Activated CD4-positive, alpha-beta T cell treated with anti-CD3 and anti-CD28 coated beads, Interleukin-2, amount 50 U/mL, for 4 hours (primary cell): ENCODE measurements at places on chromosomes 1 and 21.

DNA sequence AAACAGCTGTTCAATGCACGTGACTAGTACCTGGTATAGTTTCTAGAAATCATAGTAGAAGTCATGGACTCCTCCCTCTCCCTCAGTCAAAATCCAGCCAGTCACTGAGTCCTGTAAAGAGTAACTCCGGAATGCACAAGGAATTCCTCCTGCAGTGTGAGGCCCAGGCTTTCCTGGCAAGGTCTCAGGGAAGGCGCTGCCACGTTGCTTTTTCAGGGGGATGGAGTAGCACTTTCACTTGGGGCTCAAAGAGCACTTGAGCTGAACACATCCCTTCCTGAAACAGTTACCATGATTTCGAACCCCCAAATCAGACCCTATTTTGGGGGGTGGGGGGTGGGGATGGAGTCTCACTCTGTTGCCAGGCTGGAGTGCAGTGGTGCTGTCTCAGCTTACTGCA lies 26.4 kb upstream of the LRRC8D start:
- no peak for DNase-seq

- DNase-seq = no peak
Observed at GRCh38 chr21:14448784-14449183, 65.8 kb upstream of the HSPA13 start.

DNA sequence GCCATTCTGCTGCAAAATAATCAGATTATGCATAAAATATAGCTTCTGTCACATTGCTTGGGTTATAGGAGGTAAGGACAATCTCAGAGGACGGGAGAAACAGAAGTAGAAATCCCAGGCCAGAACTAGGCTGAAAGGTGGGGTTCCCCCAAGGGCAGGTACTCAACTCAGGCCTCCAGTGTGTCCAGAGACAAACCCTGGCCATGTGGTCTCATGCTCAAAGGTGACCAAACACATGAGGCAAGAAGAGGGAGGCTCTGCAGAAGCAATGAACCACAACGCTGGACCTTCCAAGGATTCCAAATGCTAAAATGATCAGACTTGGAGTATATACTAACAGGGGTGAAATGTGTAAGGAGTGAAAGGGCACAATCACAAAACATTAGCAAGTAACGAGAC lies 103.8 kb downstream of the DMRTB1 start:
- no peak for DNase-seq

- DNase-seq = no peak
Observed at GRCh38 chr21:45723049-45723958, 79.8 kb downstream of the PCBP3 start.

GRCh38 chr1:230785636-230786384 lies 38.6 kb downstream of the CAPN9 start:
- no peak for DNase-seq

DNA sequence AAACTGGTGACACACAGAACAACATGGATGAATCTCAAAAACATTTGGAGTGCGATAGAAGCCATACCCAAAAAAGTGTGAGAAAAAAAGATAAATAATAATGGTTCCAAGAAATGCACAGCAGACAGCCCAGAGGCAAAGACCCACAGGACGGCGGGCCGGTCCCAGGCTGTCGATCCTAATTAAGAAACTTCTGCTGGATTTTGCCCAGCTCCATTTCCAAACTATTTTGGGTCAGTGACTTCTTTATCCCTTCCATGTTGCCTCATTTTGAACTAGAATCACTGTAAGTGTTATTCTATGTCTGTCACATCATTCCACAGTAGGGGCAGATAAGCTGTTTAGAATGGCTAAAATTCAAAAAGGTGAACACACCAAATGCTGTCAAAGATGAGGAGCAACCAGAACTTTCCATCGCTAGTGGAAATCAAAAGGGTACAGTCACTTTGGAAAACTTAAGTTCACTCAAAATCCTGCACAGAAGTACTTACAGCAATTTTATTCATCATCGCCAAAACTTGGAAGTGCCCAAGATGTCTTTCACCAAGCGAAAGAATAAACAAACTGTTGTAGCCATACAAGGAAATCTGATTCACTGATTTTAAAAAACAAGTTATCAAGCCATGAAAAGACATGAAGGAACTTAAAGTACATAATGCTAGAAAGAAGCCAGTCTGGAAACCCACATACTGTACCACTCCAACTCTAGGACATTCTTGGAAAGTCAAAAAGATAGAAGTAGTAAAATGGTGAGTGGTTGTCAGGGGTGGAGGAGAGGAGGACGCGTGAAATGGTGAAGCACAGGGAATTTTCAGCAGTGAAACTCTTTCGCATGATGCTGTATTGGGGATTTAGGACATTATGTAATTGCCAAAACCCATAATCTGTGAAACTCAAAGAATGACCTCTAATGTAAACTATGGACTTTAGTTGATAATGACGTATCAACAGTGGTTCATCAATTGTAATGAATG lies 7.5 kb downstream of the NBPF1 start:
- no peak for DNase-seq

GRCh38 chr1:172382990-172383389 lies 37.5 kb upstream of the C1orf105 start:
- DNase-seq = no peak

DNA sequence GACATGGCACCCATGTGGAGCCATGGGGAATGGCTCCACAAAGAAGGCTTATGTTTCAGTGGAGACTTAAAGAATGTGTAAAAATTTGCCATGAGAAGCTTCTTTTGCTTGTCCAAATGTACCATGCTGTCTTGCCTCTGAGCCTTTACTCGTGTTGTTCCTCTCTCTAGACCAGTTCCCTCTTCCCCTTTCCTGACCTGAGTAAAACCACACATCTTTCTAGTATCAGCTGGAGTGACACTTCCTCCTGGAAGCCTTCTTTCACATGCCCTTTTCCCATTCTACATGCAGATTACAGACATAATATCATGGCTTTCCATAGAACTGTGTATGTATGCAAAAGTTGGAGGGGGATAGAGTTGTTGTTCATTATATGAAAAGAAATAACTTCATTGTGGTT lies 13.6 kb upstream of the GPX7 start:
- no peak for DNase-seq

DNA sequence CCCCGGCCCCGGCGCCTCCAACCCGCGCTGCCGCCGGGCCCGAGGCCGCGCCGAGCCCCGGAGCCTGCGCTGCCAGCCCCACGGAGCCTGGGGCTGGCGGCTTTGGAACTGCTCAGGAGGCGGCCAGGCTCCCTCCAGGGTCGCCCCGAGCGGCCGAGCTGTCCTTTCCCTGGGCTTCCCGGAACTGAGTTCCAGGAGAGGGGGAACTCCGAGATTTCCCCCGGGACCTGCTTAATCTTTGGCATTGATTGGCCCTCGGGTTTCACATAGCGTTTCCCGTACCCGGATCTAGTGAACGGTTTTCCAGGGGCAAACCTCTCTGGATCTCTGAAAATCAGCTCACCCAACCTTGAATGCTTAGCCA lies 504 bp downstream of the H6PD start:
- no peak for DNase-seq

DNA sequence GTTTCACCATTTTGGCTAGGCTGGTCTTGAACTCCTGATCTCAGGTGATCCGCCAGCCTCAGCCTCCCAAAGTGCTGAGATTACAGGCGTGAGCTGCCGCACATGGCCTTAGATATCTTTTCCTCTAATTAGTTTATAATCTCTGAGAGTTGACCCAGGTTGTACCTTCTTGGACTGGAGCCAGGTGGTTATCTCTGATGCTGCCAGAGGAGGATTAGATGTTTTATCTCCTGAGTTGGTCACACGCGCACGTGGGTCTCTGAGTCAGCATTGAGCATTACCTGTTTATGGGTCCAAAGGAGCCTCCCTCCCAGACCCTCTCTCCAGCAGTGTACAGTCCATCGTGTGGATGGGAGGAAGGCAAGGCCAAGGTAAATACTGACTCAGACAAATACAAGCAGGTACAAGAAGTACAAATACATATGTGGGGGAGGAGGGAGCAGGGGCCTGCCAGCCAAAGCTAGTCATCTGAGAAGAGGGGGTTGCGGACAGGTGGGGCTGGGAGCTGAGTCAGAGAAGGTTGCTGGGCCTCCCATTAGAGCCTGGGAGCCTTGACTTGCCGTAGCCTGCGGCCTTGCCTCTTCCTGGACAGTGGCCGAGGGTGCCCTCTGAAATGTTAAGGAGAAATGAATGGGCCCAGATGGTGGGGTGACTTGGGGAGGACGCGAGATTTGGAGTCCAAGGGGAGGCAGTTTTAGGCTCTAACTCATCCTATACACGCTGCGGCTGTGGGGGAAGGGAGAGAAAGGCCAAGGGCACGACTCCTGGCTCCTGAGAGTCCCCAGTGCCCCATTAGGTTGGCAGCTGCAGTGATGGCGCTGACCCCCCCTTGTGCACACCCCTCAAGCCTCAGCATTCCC lies 13.1 kb downstream of the IL6R start:
- peak; percentile 30 for DNase-seq

- DNase-seq = no peak
Observed at GRCh38 chr1:183638649-183639387, 3.2 kb upstream of the ARPC5 start.

DNA sequence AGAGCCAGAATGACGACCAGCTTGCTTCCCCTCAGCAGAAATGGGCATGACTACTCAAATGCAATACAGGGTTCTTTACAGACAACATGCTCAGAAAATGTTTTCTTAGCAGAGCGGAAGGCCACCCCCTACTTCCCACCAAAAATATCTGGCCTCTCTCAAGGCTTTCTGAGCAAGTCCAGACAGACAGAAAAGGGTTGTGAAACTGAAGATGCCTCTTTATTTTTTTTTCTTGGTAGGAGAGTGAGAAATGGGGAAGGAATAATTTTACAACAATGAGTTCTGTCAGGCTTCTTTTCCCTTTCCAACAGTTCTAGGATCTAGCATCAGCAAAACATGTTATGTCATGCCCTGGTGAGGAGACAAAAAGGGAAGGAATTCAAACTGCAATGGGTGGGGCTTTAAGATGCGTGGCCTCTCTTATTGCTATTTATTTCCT lies 172.0 kb upstream of the CAMK1G start:
- DNase-seq = no peak

DNA sequence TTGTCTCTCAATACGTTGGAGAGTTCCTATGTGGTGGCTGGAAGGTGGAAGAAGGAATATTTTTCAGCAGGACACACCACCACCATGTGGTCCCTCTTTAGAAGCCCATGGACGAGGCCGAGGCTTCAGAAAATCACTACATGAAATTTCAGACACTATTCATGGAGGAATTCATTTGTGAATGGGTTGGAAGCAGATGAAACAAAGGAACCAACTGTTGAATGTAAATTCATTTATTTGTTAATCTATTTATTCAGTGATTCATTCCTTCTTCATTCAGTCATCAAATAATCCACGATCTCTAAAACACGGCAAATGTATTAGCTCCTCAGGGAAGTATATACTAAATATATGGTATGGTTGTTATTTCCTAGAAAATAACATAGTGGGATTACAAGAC lies 12.2 kb downstream of the SLC35F3 start:
- DNase-seq = no peak

GRCh38 chr1:230128569-230129285 lies 61.7 kb downstream of the GALNT2 start:
- no peak for DNase-seq

- no peak for DNase-seq
Observed at GRCh38 chr21:45835301-45836267, 146.0 kb upstream of the COL6A1 start.

DNA sequence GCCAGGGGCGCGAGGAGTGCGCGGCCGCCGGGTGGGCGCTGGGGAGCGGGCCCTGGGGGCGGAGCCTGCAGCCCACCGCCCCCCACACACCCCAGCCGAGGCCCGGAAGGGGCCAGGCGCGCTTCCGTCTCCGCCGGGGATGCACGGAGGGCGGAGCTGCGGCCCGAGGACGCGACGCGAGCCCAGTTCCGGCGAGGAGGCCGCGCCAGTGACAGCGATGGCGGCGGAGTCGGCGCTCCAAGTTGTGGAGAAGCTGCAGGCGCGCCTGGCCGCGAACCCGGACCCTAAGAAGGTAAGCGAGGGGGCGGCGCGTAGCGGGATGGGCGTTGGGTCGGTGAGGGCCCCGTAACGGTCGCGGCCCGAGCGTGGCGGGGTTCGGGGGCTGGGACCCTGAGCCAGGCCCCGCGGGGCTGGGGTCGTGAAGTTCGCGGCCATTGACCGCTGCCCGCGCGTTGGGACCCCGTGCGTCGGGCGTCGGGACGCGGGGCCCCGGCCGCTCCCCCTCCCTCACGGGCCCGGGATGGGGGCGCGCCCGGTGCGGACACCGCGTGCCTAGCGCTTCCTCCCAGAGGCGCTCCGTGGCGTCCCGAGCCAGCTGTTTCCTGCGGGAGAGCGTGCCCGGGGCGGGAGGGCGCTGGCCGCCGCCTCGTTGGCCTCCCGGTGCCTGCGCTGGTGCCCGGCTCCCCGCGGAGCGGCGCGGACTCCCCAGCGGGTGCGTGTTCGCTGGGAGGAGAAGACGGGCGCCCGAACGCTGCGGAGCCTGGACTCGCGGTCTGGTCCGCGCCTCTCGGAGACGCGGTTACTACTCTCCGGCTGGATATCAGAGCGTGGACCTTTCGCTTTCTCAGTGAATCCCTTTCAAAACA lies at the start of gene ELOA:
Gene ELOA (plus strand): TSS at position 185 of the 866 bp plus-strand sequence. CDS start 33 bp downstream, at position 218.
- peak; percentile 63 for DNase-seq

- no peak for DNase-seq
Observed at GRCh38 chr1:2914702-2915101, 106.6 kb upstream of the ACTRT2 start.

DNA sequence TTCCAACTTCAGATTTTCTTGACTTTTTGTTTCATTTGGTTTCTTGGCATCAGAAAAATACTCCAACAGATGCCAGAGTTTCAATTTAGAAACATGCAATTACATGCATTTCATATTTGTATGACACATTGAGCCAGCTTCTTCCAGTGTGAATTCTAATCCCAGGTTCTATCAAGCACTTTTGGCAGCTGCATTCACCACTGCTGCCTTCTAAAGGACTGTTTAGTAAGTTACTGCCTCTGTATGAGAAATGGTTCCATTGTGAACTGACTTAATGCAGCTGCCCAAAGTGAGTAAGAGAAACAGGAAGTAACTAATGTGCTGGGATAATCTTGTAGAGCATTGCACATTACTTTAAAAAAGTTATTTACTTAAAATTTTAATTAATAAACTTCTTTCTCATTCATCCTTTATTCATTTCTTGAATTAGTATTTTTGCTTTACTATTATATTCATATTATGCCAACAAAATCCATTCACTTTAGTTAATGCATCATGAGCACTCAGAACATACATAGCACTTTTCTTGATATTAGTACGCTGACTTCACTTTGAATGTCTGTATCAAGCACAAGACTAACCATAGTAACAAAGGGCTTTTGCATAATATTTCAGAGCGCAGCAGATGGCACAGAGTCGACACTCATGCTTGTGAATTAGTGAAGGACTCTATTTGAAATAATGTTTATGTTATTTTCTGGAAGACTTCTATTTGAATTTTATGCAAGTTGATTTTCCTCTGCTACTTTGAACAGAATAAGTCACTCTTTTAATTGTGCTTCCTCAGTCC lies 9.8 kb downstream of the RGS18 start:
- DNase-seq = no peak
